HL-60 (cell line): ENCODE measurements at places on chromosomes 7 and 10.

DNA sequence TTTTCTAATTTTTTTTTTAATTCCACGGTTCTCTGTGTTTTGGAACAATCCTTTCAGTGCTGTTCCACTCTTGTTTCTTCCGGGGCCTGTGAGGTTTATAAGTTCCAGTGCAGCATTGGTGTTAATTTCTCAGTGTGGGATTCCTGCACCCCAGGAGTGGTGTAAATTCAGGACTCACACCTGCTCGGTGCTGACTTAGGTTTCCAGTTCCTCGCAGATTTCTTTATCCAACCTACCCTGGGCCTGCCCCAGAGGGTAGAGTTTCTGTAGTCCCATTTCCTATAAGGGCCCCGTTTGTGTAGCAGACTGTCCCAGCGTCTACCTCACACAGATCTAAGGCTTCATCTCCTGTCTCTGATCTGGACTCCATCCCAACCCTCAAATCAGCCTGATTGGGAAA lies 27.4 kb upstream of the MET start:
- DNase-seq = no peak

- no peak for DNase-seq
These were observed 25.2 kb upstream of the OTUD1 start for GRCh38 chr10:23413629-23414089.

- DNase-seq = no peak
These were observed 24.5 kb upstream of the GRB10 start for GRCh38 chr7:50807026-50807730.

DNA sequence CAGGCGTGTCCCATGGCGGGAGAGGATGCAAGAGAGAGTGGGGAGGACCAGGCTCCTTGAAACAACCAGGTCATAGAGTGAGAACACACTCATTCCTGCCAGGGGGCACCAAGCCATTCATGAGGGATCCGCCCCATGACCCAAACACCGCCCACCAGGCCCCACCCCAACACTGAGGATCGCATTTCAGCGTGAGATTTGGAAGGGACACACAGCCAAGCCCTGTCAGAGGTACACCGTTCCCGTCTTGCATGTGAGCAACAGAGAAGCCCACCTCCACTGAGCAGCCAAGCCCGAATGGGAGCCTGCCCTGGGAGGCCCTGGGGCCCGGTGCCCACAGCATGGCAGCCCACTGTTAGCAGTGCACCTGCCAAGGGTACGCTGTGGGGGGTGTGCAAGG lies 7.9 kb upstream of the ARPC1B start:
- no peak for DNase-seq

DNA sequence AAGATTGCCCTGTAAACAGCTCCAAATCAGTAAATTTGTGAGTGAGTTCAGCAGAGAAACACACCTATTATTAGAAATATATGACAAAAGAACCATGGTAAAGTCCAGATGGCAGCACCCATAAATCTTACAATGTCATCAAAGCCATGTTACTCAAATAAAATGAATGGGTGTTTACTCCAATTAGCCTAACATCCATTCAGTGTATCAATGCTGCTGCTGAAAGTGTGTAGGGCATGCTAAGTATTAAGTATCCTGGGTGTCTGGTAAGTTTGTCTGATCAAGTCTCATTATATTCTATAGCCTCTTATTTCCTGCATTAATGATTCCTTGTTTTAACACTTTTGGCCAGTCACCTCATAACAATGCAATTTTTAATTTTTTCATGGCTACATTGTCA lies 185.5 kb upstream of the STEAP4 start:
- no peak for DNase-seq

DNA sequence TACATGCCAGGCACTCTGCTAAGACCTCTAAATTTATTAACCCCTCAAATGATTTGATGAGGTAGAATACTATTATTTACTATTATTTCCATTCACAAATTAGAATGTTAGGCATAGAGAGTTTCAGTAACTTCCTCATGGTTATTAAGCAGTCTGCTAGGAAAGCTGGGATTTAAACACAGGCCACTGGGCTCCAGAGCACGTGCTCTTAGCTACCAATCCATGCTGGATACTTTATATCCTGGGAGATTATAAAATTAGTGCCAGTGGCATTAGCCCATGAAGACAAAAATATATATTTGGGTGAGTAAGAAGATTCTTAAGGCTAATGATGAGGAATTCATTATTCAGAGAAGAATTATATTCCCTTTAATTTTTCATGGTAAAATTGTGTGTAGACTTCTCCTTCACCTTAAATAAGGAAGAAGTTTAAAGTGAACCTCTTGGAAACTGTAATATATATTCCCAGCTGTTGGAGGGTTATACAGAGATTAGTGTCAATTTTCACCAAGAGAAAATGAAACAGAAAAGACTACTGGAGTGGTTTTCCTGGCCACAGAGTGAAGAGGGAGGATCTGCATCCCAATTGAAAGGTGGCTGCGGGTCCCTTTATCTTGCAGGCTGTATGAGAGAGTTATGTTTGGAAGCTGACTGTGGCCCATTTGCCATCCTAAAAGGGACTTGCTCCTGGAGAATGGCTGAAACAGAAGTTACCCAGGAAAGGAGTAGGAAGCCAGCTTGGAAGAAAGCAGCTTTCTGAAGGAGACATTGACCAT lies 334.3 kb upstream of the TEX47 start:
- no peak for DNase-seq

- DNase-seq = peak; percentile 79
These were observed 73.9 kb upstream of the PDGFA start for GRCh38 chr7:593324-594115.

DNA sequence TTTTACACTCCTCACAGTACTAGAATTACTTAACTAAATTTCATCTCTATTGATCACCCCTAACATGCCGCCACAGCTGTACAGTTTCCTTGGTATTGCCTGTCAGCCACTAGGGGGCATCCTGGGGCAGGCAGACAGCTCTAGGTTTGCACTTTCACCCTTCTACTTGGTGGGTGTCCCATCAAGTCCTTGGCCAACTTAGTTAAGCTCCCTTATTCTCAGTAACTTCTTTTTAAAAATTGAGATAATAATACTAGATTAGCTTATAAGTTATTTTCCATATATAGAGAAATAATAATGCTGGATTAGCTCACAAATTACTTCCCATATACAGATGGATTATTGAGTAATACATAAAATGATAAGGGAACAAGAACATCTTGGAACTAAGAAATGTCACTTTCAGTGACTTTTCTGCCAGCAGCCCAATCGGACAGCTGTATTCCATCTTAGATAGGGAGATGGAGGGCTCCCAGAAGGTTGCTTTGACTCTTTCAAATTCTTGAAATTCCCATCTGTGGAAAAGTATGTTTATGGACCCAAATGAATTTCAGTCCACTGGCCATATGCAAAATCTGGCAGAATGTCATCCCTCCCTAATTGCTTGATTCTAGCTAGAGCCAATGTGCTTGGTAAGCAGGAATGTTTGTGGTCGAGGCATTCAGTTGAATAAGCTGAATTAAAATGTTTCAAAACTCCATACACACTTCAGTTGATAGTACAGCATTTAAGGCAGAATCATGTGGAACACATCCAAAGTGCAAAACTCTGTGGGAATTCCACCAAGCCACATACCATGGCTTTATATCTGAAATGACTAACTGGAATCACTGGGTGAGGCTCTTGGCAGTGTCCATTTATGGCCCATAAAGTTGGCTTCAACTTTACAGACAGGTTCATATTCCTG lies 309.7 kb downstream of the CSTF2T start:
- DNase-seq = peak; percentile 41

DNA sequence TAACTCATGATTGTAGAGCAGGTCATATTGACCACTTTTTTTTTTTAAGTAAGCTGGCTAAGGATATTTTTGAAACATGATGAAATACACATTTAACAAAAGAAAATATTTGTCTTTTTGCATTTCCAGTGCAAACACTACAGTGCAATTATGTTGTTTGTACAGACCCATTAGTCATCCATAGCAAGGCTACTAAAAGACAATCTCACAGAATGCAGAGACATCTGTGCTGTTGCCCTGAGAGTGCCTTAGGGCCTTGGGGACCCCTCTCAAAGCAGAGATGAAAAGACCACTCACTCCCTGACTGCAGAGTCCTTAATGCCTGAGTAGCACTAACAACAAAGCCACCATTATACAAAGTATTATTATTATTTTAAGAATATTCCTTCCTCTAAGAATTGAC lies 104.5 kb downstream of the NRCAM start:
- no peak for DNase-seq

DNA sequence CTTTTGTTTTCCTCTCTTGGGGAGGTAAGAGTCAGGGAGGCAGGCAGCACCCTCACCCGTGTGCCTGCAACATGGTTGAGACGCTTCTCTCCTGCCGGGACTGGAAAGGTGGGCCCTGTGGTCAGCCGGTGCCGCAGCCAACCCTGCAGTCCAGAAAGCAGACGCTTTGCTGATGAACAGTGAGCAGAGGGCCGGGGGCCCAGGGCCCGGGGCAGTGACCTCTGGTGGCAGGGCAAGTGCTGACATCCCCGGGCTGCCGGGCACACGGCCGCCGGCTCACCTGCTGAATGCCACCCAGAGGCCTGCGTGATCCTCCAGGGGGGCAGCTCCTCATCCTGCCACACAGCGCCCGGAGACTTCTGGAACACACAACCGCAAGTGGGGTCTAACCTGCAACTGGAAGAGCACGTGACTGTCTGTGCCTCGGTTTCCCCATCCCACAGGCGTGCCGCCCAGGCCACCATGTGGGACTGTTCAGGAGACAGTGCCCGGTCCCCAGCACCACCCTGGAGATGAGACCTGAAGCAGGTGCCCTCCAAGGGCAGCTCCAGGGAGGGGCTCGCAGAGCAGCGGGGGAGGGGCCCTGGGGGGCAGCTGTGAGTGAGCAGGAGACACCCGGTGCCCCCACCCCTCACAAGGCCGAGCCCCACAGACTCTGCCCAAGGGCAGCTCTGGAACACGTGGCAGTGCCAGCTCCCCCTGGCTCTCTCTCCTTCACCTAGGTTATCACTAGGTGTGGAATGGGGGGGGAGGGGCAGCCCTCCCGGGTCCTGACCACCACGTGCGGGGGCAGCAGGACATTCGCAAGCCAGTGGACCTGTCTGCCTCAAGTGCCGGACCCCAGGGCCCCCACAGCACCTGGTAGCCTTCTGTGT lies 2.2 kb upstream of the ADGRA1 start:
- DNase-seq = no peak

- no peak for DNase-seq
These were observed 832.4 kb downstream of the DNAJB9 start for GRCh38 chr7:109402107-109402506.

GRCh38 chr7:51357821-51358220 lies 41.2 kb upstream of the COBL start:
- DNase-seq = no peak

- DNase-seq = no peak
These were observed 734 bp downstream of the CHST3 start for GRCh38 chr10:71964743-71965515.

DNA sequence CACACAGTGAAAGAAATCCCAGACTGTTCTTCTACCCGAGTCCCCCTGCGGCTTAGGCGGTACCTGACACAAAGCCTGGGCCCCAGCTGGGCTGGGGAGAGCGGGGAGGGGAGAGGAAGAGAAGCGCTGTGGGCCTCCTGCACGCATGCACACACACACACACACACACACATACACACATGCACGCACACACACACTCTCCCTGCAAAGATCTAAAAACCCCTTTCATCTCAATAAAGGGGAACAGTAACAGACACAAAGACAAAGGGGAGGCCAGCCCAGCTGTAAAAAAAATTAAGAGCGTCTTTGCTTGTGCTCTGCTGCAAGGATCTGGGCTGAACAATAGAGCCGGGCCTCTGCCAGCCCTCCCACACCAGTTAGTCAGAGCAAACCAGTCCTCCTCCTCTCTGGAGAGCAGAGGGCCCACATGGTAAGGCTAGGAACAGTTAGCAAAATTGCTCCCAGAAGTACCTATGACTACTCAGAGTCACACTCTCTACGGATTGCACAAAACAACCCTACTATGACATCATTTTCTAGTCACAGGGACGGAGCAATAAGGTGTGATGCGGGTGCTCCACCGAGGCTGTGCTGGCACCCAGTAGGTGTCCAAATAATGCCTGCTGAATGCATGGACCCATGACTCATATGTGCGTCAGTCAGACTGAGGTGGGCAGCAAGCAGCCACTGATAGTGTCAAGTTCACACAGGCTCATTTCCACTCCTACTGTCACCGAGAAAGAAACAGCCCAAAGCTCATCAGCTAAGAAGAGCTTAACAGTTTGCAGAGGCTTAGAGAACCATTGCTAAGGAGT lies 9.2 kb downstream of the ITPRIP start:
- peak; percentile 87 for DNase-seq

- DNase-seq = no peak
These were observed 543.1 kb downstream of the HTR7 start for GRCh38 chr10:90314718-90315117.

DNA sequence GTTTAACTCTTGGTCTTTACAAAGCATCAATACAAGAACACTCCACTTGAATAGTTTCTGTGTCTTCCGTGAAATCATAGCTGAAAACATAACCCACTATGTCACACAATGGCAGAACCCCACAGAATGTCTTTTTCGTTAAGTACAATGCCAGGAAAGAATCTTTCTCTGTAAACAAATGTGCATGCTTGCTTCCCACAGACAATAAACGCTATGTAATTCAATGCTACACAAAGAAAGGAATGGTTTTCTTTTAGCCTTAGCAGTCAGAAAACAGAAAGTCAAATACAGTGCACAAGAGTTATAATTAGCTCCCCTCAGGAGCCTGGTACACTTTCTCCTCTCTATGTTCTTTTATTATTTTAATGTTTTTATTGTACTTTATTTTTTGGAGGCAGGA lies 186.1 kb downstream of the SRPK2 start:
- no peak for DNase-seq

DNA sequence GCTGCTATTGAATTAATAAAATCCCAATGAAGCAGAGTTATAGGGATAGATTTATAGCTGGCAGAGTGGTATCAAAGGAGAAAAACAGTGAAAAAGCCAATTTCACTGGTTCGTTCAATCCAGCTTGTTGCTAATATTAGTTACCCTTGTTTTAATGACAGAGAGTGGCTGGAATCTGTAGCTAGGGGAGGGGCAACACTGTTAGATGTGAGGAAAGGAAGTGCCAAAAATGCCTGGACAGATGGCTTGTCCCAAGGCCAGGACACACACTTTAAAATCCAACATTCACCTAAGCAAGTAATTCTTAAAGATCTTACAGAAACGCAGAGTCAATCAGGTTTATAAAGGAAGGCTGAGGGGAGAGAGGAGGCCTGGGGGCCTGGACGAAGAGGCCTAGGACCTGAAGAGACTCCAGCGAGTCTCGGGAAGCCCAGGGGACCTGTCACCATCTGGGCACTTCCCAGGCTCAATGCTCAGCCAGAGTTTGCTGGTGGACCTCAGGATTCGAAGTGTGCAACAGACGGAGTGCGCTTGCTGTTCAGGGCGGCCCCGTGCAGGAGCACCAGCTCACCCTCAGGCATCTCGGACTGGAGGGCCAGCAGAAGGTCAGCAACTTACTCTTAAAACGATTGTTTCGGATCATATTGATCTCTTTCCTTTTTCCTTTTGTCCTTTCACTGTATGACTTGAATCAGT lies 36.7 kb downstream of the TMEM248 start:
- DNase-seq = no peak

DNA sequence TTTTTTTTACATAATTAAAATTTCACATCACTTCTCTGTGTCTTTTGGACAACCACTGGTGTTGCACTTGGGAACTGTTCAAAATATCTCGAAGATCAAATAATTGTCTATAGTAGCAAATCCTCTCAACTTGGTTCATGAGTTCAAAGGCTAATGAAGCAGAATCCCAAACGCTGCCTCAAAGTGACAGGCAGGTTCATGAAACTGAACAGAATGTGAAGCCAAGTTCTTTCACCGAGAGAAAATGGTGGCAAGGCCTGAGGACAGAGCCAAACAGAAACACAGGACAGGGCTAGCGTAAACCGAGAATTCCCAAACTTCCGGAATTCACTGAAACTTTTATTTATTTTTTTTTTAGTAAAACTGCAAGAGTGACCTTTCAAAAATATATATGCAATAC lies 21.1 kb downstream of the SMURF1 start:
- no peak for DNase-seq

- DNase-seq = no peak
These were observed 1015.8 kb downstream of the SORCS3 start for GRCh38 chr10:105656856-105657255.
